ENCODE measurements at places on chromosomes 16 and 17. TPM values are rescaled to one million over a fixed set of nuclear protein-coding genes. Genes with fewer than 3 reads are reported as not detected.
A peak's percentile ranks its signal among the peaks of the same experiment; 100 is the strongest.

Gene C17orf50
- not detected for total RNA-seq

Gene TBC1D16
- total RNA-seq, result 1.9 TPM

Gene KRTAP4-2
- not detected for total RNA-seq

Gene USP36
- total RNA-seq, result 128 TPM

Gene CD300E
- not detected for total RNA-seq

Gene GPR139
- total RNA-seq, result not detected

Gene TMEM114
- total RNA-seq, result not detected

GRCh38 chr16:72457243-72457940 is 285.4 kb upstream of the PMFBP1 start:
- no peak for DNase-seq

- DNase-seq, result no peak
Observed at GRCh38 chr17:47276868-47277267, 23.2 kb downstream of the ITGB3 start.

GRCh38 chr17:78526231-78527025 is 50.8 kb downstream of the DNAH17 start:
- no peak for DNase-seq

DNA sequence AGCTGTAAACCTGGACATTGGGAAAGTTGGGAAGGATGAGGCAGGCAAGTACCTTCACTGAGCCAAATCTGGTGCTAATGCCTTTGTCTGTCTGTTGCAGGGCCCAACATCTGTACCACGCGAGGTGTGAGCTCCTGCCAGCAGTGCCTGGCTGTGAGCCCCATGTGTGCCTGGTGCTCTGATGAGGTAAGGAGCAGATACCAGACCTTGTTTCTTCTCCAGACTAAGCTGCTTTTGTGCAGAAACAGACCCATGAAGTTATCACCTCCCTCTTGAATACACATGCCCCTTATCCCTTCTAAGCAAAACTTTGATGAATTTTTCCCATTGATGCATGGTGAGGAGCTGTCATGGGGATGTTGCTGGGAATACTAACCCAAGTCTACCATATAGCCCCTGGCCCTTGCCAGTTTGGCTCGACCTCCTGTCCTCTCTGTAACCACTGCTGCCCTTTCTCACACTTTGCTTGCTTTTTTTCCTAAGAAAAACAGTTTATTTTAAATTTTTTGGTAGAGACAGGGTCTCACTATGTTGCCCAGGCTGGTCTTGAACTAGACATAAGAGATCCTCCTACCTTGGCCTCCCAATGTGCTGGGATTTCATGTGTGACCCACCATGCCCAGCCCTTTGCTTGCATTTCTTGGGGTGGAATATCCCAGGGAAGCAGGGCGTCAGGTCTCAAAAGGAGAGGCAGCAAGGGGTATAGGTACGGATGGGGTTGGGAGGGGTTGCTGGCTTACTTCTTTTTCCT is 20.9 kb downstream of the ITGB3 start:
- DNase-seq, result no peak

DNA sequence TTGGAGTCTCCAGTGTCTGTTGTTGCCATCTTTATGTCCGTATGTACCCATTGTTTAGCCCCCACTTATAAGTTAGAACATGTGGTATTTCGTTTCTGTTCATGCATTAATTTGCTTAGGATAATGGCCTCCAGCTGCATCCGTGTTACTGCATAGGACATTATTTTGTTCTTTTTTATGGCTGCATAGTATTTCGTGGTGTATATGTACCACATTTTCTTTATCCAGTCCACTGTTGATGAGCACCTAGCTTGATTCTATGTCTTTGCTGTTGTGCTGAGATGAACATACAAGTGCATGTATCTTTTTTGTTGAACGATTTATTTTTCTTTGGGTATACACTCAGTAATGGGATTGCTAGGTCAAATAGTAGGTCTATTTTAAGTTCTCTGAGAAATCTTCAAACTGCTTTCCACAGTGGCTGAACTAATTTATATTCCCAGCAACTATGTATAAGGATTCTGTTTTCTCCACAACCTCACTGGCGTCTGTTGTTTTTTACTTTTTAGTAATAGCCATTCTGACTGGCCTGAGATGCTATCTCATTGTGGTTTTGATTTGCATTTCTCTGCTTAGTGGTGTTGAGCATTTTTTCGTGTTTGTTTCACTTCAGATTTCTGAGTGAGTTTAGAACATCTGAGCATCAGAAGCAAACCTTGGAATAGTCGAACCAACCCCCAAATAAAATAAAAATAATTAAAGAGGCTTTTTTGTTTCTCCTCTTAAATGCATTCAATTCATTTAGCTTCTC is 304.7 kb downstream of the ZFHX3 start:
- DNase-seq, result no peak

- DNase-seq, result no peak
Observed at GRCh38 chr17:38738686-38739085, 8.5 kb downstream of the CISD3 start.

GRCh38 chr16:56121156-56121500 is 70.2 kb upstream of the GNAO1 start:
- DNase-seq, result peak; percentile 44

- peak; percentile 55 for DNase-seq
Observed at GRCh38 chr17:38724337-38724988, 5.7 kb upstream of the CISD3 start.

DNA sequence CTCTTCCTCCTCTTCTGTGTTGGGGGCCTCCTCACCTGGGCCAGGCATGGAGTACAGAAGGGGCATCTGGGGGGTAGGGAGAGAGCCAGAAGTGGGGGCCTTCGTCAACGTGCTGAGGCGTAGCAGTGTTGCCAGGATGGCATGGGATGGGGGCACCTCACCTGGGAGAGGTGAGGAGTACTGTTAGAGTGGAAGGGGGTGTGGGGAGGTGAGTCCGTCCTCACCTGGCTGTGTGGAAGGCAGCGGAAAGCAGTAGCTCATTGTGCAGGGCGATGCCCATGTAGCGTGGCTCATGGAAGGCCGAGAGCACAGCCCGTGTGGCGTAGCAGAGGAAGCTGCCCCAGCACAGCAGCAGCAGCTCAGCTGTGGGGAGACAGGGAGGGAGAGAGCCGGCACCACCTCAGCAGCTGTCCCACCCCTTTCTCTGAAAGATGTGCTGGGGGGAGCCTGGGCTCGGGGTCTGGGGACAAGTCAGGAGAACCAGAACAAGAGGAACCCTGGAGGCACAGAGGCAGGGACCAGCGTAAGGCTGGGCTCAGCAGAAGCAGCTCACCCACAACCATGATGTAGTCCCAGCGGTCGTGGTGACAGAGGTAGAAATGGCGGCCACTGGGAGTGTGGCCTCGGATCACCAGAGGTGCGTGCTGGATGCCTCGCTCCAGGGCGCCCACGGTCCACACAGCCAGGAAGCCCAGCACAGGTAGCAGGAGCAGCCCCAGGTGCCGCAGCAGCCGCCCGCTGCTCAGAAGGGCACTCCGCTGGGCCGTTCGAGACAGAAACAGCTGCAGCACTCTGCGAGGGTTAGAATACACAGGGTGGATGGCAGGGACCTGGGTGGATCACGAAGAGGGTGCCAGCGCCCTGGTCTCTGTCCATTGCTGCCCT is 9.0 kb downstream of the GPR179 start:
- DNase-seq, result no peak

Data from activated CD4-positive, alpha-beta T cell treated with anti-CD3 and anti-CD28 coated beads, Interleukin-2, amount 10 ng/mL, durations not matched to agents 24 days and 14 days (primary cell).